ENCODE measurements at places on chromosomes 3 and 15.

DNA sequence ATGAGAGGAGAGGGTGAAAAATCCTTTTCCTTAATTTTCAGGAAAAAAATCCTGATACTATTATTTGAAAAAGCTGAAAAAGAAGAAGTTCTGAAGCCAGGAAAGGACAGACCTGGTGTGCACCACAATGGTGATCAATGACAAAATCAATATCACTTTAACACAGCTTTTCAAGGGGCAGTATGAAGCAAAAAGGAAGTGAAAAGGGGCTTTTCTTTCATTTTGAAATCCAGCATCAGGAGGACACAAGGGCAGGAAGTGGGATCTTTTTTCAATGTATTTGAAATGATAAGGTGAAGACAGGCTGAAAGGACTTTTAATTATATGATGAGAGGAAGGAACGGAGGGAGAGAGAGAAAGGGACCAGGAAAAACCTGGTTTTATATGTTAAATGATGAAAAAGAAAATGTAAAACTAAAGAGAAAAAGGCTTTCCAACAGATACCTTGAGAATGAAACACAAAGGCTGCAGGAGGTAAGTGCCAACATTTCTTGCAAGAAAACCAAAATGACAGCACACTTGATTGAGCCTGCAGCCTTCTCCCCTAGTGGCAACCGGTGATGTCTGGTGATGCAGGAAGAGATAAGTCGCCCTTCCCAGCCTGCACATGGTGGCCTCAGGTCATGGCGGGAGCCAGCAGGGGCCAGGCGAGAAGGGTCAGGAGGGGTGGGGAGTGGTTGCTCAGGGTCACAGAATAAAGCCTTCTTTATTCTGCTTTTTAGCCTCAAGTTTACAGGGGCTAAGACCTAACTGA is 236.7 kb upstream of the WNT5A start:
- no peak for DNase-seq

- DNase-seq: no peak
Measured at GRCh38 chr3:151722856-151723255, 10.9 kb upstream of the AADACL2 start.

- no peak for DNase-seq
Measured at GRCh38 chr3:23055733-23056376, 147.3 kb upstream of the UBE2E2 start.

GRCh38 chr3:14941871-14942270 is 5.5 kb upstream of the NR2C2 start:
- DNase-seq: no peak

- no peak for DNase-seq
Measured at GRCh38 chr3:171494457-171495109, 34.4 kb upstream of the TNIK start.

DNA sequence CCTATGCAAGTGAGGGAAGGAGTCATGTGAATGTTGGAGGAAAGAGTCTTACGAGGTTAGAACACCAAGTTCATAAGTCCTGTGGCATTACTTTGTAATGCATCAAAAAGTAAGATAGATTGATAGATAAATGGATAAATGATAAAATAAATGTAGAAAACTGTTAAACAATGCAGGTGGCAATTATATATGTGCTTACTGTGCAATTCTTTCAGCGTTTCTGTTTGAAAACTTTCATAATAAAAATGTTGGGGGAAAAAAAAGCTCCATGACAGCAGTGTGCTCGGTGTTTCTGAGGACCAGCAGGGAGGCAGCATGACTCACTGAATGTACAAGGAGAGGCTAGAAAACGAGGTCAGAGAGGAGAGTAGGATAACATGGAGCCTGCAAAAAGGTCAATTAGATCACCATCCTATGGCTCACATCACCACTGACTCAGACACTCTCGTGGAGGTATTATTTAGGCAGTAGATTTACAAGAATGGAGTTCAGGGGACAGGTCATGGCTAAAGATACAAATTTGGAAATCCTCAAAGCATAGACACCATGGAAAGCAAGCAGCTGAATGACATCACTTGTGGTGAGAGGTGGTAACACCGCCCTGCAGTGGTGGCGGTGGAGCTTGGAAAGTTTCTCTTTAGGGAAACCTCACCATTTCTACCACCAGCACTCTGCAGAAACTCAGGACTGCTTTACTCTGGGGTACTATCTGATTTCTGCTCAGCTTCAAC is 219.8 kb downstream of the CTNNB1 start:
- no peak for DNase-seq
